ENCODE measurements at places on chromosomes 6 and 20. TPM values are rescaled to one million over a fixed set of nuclear protein-coding genes. Genes with fewer than 3 reads are reported as not detected.

The TRDN gene
- 4.2 TPM for total RNA-seq

The HEY2 gene
- 4.3 TPM for total RNA-seq

The RRAGD gene
- 22.1 TPM for total RNA-seq

The EFCAB8 gene
- total RNA-seq, result 1.1 TPM

The GLO1 gene
- 60.3 TPM for total RNA-seq

The KCNK16 gene
- total RNA-seq, result not detected

The WFDC12 gene
- not detected for total RNA-seq

The MLN gene
- not detected for total RNA-seq

The TMC2 gene
- 0.22 TPM for total RNA-seq

Measured in sciatic nerve (tissue), 2 donors.